ENCODE measurements at places on chromosomes 1 and 21.

DNA sequence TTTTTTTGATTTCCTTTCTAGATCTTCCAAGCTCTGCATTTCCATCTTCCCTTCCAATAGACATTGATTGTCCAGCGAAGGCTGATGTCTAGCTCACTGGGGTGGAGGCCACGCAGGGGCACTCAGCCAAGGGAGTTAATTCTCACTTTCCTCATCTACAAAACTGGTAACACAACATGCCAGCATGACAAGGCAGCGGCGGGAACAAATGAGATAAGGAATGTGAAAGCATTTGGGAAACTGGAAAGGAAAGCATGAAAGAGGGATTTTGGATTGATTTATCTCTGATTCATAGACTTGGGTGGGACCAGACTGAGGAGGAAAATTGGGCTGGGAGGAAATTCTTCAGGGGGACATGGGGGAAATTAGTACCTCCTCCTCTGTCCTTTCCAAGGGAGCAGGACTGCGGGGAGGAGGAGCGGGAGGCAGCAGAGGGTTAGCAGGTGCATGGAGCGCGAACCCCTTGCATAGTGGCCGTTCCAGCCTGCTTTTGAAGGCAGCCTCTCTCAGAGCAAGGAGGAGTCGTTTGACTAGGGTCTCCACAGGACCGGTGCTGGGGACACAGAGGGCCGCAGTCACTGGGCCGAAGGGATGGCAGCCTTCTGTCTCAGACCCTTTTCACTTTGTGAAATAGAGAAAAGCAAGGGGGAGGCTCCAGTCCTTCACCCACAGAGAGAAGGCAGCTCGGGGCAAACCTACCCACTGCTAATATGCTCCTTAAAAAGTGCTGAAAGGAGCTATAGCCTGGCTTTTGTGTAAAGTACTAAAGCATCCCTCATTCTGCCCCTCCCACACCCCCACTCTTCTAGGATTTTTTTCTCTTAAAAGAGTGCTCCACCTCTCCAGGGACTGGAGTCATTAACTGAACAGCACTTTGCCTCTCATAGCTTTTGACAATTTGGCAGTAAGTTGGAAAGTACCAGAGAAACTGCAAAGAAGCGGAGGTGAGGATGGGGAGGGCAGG lies 89.2 kb downstream of the PLXNA2 start:
- DNase-seq, result peak; percentile 21

DNA sequence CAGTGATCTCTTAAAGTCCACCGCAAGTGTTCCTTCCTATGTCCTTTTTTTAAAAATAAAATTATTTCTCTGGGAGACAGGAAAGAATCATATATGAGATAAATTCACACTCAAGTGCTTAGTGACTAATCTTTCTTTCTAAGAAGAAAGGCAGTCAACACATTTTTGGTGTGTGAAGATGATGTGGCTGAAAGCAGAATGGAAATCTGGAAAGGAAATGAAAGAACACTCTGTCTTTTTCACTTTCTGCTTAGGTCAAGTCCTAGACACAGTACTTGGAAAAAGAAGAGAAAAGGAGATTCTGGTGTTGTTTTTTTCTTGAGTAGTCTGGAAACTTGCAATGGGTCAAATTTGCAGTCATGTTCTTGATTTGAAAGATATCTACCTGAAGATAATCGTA lies 45.5 kb upstream of the PRRX1 start:
- DNase-seq, result no peak

DNA sequence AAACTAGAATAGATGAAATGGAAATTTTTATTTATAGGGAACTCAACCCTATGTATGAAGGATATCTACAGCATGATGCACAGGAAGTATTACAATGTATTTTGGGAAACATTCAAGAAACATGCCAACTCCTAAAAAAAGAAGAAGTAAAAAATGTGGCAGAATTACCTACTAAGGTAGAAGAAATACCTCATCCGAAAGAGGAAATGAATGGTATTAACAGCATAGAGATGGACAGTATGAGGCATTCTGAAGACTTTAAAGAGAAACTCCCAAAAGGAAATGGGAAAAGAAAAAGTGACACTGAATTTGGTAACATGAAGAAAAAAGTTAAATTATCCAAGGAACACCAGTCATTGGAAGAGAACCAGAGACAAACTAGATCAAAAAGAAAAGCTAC lies 7.9 kb downstream of the USP1 start:
- no peak for DNase-seq

DNA sequence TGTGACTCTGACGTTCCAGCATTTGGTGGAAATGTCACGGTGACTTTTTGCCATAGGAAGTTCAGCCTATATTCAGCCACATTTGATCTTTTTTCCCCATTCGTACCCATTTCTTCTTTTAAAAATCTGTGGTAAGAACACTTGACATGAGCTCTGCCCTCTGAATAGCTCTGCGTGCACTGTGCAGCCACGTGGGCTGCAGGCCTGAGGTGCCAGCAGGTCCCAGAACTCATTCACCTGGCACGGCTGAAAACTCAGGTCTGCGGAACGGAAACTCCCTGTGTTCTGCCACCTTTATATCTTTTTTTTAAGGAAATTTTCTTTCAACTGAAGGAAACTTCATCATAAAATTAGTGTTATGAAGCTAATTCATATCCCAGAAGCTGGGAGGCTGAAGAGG lies 28.6 kb downstream of the CEP104 start:
- DNase-seq, result no peak

DNA sequence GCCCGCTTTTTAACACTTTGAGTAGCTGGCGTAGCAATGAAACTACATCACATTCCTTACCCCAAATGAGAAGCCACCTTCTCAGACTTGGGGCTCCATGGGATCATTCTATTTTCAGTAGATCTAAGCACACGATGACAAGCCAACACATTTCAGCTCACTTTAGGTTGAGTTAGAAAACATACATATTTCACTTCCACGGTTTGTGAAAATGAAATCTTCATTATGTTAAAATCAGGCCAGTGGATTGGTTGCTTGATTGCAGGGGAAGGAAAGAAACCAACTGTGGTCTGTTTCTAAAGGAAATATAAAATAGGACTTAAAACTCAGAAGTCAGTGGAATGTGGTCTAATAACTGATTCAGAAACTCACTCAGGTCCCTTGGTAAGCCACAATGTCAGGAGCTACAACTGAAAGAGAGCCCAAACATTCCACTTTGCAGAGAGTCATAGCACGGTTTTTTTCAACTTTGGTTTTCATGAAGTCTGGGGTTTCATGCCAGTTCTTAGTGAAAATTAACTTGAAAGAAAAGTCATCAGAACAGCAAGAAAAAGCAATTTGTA lies 82.3 kb upstream of the TIAM1 start:
- no peak for DNase-seq

- peak; percentile 36 for DNase-seq
Observed at GRCh38 chr1:214584805-214585766, 17.9 kb upstream of the CENPF start.

- DNase-seq, result peak; percentile 20
Observed at GRCh38 chr1:118154220-118154619, 30.8 kb downstream of the SPAG17 start.

GRCh38 chr1:67711158-67711854 lies 26.3 kb downstream of the GADD45A start:
- DNase-seq, result no peak

All from NCI-H1105 treated with DMSO at 0.1 percent for 48 hours (cell line).